Pons (tissue), 1 donor: ENCODE measurements at places on chromosomes 11 and 22.
A peak's percentile ranks its signal among the peaks of the same experiment; 100 is the strongest.

GRCh38 chr11:61270354-61271076 lies 24.6 kb downstream of the VWCE start:
- no peak for DNase-seq

- no peak for DNase-seq
These were observed 974.2 kb downstream of the JRKL start for GRCh38 chr11:97364047-97364446.

DNA sequence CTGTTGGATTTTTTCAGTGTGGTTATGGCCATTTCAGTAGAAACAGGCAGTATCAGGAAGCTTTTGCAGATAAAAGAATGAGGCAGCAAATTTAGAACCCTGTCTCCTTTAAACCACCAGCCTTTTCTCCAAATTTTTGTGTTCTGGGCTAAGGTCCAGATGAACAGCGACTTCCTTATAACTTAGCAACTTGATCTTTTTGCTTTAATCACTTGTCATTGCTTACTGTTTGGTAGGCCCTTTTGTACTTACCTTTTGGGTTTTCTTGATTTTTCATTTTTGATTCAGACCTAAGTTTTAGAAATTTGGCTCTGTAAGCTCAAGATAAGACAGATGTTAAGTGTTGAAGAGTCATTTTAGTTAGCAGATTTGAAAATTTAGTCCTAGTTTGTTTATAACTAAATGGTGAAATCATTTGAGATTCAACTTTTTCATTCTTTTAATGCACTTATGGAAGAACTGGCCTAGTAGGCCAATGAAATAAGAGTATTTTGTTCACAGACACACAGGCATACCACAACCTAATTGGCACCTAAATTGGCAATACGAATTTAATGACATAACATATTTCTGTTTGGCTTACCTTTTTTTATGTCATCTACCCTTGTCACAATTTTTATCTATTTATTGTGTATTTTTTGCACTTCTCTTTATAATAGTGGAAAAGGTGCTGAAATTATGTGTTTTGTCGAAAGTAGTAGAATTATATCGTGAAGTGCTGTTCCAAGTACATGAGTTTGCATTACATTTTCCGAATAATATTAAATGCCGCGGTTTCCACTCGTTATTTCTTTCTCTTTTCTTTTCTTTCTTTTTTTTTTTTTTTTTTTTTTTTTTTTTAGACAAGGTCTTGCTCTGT lies 2.1 kb downstream of the RTN3 start:
- peak; percentile 74 for DNase-seq

DNA sequence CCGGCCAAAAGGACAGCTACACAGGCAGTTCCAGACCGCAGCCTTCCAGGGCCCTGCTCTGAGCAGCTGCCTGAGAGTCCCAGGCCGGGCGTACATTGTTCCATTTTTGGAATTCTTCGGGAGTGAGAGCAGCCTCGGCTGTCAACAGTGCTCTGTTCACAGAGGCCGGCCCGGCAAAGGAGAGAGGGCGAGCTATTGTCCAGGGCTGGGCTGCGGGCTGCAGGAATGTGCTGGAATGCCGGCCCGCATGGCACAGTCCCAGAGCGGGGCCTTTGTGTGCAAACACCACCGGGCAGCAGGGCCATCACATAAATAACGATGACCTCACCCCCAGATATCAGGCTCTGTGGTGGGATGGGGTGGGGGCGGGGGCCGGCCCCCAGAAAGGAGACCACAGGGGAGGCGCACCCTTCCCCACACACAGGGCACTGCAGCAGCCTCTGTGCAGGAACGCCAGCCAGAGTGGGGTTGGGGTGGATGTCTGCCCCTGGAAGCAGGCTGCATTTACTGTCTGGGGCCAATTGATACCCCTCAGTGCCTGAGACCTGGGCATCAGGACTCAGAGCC lies 15.8 kb downstream of the LINC01488 start:
- DNase-seq: peak; percentile 72

DNA sequence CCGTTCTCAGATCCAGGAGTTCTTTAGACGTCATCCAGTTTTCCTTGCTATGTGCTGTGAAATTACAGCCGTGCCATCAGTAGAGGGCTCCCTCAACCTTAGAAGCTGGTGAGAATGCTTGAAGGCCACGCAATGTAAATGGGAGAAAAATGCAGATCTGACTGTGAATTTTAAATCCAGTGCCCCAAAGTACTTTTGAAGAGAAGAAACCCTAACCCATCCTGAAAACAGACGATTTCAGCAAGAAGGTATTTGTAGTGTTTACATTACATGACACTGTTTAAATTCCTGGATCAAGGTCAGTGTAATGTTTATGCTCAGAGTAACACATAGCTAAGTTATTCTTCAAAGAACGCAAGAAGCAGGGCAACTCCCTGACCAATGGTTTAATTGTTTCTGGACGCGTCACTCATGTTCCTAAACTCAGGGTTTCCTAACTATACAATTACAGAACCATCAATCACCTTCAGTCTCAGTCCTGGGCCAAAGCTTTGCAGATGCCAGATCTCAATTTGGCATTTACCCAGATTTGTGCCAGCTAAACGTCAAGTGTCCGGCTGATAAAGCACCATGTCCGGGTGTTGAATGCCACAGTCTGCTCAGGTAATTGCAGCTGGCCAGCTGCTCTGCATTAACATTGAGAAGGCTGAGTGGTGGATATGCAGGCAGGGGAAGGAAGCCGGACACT lies 38.2 kb downstream of the ADAMTS8 start:
- peak; percentile 89 for DNase-seq

DNA sequence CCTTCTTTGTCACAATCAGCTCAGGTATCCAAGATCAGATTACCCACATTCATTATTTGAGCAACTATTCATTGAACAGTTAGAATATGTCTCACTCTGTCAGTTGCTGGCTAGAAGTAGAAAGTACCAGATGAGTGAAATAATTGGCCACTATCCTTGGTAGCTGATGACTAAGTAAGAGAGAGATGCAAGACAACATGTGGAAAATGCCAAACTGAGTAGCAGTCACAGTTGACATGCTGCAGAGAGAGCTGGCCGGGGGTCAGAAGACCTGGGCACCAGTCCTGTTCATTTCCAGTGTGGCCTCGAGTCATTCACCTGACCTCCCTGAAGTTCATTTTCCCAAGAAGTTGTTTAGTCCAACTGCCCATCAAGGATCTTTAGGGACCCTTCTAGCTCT lies 22.5 kb upstream of the SMIM35 start:
- no peak for DNase-seq

GRCh38 chr22:46463435-46464227 lies 73.8 kb downstream of the CELSR1 start:
- DNase-seq: no peak

GRCh38 chr11:119481021-119481666 lies 58.2 kb upstream of the THY1 start:
- DNase-seq: peak; percentile 54

GRCh38 chr22:42288791-42289190 lies 18.3 kb upstream of the TCF20 start:
- DNase-seq: no peak
